Stimulated activated CD4-positive, alpha-beta T cell treated with anti-CD3 and anti-CD28 coated beads, Interleukin-15, amount 100 ng/mL, for 1 hour (primary cell): ENCODE measurements at places on chromosomes 1 and 21.

- no peak for DNase-seq
Measured at GRCh38 chr1:203451836-203452784, 23.5 kb upstream of the PRELP start.

DNA sequence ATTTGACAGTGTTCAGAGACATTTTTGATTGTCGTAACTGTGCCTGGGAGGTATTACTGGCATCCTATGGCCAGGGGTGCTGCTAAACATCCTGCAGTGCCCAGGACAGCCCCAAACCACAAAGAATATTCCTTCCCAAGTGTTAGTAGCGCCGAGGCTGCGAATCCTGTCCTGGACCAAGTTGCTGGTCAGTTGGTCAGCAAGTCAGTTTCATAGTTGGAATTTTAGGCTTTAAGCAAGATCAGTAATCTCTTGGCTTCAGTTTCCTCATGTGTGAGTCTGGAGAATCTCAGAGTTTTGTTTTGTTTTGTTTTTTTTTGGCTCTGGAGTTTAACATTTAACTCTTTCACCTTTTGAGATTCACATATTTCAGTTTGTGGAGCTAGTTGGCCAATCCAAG is 65.0 kb downstream of the MTR start:
- DNase-seq = no peak

- no peak for DNase-seq
Measured at GRCh38 chr1:105894006-105894405, 1162.5 kb upstream of the PRMT6 start.

GRCh38 chr1:110783292-110783918 is 89.5 kb upstream of the CD53 start:
- DNase-seq = peak; percentile 15

DNA sequence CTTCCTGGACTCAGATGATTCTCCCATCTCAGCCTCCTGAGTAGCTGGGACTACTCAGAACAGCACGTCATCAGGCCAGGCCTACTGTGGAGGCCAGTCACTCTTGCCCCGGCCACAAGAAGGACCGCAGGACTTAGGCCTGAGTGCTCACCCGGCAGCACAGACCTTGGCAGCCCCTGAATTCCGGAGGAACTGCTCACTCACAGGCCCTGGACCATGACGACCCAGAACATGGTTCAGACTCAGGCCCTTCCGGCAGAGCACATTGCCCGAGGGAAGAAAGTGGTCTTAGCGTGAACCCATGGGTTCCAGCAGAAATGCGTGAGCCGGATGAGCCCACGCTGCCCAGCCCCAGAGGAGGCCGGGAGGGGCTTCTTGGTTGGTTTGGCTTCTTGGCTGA is 177.3 kb upstream of the TMEM51 start:
- no peak for DNase-seq

GRCh38 chr1:26375081-26375480 is 2.5 kb upstream of the ZNF683 start:
- DNase-seq = no peak

GRCh38 chr1:27593678-27594563 is 10.0 kb downstream of the AHDC1 start:
- DNase-seq = no peak

GRCh38 chr1:75129983-75130789 is 4.0 kb upstream of the LHX8 start:
- DNase-seq = no peak

- no peak for DNase-seq
Measured at GRCh38 chr1:230165536-230165935, 98.5 kb downstream of the GALNT2 start.

- no peak for DNase-seq
Measured at GRCh38 chr1:162365284-162366020, 11.2 kb downstream of the SPATA46 start.

GRCh38 chr1:233714631-233715217 is 100.8 kb downstream of the KCNK1 start:
- no peak for DNase-seq

DNA sequence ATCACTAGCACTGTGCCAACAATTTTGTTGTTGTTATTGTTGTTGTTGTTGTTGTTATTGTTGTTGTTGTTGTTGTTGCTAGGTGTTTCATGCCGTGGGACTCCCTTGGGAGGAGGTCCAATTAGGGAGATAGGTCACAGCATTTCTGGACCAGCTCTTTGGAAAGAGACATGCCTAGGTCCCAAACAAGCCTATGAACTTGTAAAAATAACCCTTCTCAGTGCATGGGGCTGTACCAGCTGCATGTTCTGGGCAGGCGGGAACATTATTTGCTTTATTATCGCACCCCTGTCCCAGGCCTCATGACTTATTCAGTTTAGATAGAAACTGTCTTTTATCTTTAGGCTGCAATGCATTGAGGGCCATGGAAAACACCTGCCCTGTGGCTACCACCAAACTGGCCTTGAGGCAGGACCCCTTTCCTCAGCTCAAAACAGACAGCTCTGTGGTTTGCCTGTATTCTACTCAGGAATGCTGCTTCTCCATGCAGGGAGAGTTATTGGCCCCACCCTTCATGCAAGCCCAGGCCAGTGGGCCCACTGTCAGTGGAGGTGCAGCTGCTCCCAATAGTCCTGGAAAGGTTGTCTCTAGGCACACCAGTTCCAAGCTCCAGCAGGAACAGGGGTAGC is 386.5 kb upstream of the BRINP3 start:
- DNase-seq = no peak

DNA sequence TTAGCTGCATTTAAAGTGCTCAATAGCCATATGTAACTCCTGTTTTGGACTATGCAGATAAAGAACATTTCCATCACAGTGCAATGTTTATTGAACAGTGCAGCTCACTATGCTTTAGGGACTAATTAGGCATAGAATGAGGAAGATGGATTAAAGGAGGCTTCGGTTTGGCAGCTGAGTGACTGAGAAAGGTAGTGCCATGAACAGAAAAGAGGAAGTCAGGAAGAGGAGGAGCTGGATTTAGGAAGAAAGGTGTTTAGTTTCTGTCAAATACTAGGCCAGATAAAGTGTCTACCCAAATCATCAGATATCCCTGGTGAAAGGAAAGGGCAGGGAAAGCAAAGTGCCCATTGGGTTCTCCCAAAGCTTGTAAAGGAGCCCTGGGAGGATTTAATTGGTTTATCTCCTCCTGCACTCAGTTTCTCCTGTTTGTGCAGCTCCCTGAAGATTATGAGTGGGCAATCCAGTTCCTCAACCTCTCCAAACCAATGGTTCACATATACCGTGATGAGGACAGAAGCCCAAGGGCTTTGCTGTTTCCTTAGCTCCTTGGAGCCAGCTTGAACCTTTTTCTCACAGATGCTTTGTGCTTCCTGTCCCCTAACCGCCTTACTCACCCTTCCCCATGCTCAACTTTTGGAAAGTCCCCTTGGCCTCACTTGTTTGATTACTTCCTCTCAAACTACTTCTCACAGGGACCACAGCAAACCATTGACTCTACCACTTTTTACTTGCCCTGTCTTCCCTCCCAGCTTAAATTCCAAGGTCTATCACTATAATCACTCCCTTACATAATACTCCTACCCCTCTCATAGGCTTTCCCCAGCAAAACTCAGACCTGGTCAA is 3.5 kb upstream of the RAP1A start:
- DNase-seq = no peak

DNA sequence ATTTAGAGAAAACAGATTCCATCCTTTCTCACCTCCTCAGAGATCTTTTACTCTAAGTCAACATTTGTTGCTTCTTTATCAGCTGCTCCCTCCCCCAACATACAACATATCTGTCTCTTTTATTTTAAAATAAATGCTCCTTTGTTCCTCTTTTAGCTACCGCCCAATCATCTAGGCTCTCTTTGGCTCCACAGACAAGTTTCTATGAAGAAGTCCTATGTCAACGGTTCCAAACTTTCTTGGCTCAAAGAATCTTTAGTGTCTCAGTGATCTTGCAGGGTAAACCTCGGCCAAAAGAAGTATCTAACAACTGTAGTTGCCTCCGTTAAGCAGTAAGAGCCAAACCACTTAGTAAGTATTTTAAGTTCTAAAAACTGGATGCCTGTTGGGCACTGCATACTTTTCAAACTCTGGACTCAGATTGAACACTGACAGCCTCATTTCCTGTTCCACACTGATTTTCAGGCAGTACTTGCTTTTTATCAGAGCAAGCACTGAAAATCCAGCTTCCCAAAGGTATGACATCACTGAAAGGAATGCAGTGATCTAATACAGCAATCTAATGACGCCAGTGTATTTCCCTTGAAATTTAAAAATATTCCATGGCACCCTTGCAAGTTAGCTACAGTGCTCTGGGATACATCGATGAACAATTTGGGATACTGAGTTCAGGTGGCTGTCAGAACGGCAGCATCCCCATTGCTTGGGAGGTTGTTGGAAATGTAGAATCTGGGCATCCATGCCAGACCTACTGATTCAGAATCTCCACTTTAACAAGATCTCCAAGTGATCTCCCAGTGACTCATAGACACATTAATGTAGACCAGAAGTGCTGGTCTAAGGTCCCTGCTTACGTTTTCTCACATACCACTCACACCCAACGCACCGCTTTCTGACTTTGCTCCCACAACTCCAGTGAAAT is 26.8 kb downstream of the EGLN1 start:
- DNase-seq = no peak

GRCh38 chr1:24302209-24302611 is 16.9 kb upstream of the GRHL3 start:
- DNase-seq = no peak

DNA sequence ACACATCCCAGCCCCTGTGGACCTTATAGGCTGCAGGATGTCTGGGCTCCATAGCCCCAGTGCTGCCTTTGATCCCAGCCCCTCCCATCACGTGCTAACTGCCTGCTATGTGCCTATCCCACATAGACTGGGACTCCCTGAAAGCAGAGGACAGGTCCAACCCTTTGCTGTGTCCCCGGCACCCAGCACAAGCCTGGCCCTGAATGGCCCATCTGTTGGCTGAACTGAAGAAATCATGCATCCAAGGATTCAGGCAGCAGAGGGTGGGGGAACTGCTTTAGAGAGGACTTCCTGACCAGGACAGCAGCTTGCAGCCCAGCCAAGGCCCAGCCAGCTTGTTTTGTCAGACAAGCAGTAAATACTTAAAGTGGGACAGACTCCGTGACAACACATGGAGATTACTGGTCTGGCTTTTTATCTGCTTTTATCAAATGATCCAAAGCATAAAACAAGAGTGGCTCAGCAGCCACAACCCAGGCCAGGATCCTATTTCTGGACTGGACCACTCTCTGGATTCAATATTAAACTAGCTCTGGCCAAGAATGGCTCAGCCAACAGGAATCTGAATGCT is 69.3 kb downstream of the GLIS1 start:
- DNase-seq = no peak

DNA sequence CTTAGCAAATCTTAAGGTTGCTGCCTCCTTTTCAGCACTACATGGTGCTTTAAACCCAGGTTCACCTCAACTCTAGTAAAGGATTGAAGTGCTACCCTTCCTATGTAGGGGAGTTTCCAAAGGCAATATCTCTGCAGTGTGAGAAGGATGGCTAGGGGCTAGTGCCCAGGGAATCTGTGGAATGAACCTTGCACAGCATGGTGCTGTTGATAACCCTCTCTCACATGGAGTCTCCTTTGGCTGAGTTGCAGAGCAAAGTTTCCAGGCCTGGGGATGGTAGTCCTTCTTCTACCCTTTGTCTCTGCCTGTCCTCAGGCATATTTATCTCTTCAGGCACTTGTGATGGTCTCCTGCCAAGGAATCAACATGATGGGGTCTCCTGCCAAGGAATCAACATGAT is 59.4 kb downstream of the AXDND1 start:
- DNase-seq = no peak

DNA sequence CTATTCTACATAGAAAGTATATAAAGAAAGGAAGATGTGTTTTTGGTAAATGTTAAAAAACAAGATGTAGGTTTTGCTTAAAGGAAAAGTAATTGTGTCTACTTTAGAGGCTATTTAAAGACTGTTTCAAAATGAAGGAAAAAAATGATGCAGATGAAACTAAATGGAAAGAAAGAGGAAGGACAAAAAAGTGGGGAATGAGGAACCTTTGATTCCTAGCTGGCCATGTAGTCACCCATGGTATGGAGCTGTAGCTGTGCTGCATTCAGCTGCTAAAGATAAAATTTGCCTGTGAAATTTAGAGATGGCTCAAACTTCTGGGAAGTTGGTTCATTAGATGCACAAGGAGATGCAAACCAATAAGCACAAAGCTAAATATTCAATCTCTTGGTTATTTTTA is 86.8 kb upstream of the SERBP1 start:
- DNase-seq = no peak

DNA sequence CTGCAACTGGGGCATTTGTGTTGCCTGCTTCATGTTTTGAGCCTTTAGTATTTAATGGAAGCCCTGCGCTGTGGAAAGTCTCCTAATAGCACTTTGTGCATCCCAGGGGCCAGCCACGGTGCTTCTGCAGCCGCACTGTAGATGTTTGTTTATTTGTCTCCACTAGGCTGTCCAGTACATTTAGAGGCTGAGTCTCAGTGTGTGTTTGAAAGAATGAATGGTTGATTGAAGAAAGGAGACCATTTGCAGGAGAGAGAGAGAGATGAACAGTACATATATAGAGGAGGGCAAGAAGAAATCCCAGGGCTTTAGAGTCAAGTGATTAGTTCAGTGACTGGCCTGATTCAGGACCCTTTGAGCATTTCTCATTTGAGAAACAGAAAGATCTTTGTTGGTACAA is 33.9 kb downstream of the MPZL1 start:
- no peak for DNase-seq

DNA sequence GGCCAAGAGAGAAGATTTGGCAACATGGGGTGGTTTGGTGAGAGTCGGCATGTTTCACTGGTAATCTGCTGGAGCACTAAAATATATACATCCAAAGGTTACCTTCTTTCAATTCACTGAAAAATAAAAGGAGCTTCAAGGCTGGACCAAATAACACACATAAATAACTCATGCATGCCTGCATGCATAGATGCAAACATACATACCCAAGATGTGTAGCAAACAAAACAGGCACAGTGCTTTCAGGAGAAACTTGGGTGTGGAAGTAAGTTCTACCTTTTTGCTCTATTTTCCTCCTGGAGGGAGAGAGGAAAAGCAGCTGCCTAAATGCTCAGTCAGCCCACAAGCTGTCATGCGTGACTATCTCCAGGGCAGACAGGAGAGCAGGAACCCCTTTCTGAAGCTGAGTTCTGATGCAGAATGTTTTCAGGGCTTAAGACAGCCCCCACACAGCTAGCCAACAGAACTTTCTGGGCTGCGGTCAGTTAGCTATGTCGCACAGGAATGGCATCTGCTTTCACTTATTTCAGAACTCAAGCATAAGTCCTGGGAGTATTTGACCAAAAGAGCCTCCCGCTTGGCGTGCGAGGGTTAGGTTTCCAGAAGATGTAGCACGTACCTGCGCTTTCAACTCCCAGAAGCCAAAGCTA is 166.2 kb downstream of the TOMM20 start:
- no peak for DNase-seq
